GM10248 (cell line): ENCODE measurements at places on chromosomes 16 and 17.

DNA sequence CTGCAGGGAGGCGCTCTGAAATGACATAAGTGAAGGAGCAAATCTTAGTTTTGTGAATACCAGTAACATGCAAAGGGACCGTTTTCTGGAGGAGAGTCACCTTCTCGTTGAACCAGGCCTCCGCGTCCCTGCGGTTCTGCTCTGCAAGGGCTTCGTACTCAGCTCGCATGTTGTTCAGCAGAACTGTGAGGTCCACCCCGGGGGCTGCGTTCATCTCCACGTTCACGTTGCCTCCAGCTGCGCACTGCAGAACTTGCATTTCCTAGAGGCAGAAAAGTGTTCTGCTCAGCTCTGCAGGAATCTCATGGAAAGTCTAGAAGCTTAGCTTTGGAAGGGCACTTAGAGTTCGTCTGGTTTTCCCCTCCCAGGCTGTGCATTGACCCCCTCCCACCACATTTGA is 4.1 kb downstream of the KRT25 start:
- no peak for DNase-seq

- DNase-seq, result no peak
Measured at GRCh38 chr16:15894571-15895374, 6.4 kb upstream of the CEP20 start.

- DNase-seq, result no peak
Measured at GRCh38 chr16:65788434-65789140, 577.9 kb upstream of the CDH5 start.

DNA sequence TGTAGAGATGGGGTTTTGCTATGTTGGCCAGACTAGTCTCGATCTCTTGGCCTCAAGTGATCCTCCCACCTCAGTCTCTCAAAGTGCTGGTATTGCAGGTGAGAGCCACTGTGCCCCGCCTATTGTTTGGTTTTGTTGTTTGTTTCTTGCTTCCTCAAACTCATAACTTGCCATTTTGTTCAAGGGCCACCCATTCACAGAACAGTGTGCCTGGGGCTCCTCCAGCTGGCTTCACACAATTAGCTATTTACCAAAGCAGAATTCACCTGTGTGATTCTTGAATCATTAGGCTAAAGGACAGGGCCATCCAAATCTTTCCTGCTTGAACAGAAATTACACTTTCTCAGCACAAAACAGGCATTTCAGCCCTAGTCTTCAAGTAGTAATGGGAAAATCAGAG is 7.2 kb downstream of the ABHD15 start:
- DNase-seq, result no peak

DNA sequence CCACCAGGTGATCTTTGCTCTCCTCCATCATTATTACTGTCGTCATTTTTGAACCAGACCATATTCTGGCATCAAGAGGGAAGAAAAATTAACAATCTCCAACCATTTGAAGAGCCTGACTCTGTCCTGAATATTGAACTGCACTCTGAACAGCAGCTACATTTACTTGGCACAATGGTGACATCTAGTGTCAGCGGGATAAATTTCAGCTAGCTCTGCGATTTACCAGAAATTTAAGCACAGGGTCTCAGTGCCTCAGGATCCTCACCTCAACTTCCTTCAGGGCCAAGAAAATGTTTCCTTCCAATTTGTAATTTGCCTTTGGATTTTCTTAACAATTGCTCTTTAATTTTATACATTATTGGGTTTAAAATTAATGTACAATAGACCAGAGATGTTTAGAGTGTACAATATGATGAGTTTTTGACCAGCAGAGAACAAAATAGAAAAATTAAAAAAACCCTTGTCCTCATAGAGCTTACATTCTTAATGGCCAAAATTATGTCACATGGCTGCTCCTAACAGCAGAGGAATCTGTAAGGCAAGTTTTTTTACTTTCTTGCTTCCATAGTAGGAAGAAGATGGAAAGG is 10.7 kb upstream of the ZNF19 start:
- peak; percentile 70 for DNase-seq

GRCh38 chr17:77165577-77165976 is 24.8 kb downstream of the SEC14L1 start:
- no peak for DNase-seq

DNA sequence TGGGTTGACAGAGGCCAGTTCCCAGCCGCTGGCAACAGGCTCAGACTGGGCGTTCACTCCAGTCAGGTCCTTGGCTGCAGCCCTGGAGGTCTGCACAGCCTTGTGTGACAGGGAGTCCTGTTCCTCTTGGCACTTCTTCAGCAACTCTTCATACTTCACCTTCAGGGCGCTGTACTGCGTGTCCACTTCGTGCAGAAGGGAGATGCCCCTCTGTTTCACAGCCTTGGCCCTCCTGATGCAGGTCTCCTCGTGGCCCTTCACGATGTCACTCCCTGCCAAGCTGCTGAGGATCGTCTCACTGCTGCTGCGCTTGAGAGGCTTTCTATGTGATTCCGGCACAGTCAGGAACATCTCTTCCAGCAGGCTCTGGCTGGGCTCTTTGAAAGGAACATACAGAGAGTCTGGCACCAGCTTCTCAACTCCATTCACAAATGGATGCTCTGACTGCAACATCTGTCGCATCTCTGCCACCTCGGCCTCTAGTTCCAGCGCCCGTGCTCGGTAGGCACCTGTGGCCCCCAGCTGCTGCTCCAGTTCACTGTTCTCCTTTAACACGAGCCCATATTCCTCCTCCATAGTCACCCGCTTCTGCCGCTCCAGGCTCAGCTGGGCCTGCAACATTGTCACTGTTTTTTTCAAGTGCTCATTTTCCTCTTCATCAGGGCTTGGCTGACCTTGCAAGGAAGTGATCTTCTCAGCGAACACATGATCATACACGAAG is 27.2 kb downstream of the CDR2 start:
- no peak for DNase-seq

- no peak for DNase-seq
Measured at GRCh38 chr16:59634951-59635350, 900.8 kb upstream of the GOT2 start.

- DNase-seq, result no peak
Measured at GRCh38 chr16:1963806-1964505, 670 bp downstream of the RPS2 start.

DNA sequence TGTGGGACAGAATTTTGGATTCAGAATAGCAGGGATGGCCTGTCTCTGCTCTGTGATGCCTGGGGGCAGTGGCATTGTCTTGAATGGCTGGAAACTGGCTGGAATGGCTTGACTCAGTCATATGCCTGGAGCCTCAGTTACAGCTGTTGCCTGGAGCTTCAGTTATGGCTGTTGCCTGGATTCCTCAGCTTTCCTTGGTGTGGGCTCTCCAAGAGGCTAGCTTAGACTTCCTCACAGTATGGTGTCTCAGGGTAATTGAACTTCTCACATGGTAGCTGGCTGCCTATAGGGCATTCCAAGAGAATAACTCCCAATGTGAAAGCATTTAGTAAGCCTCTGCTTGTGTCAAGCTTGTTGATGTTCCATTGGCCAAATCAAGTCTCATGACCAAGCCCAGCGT is 21.1 kb downstream of the KRT23 start:
- no peak for DNase-seq
